ENCODE measurements at places on chromosomes 5 and 9.

DNA sequence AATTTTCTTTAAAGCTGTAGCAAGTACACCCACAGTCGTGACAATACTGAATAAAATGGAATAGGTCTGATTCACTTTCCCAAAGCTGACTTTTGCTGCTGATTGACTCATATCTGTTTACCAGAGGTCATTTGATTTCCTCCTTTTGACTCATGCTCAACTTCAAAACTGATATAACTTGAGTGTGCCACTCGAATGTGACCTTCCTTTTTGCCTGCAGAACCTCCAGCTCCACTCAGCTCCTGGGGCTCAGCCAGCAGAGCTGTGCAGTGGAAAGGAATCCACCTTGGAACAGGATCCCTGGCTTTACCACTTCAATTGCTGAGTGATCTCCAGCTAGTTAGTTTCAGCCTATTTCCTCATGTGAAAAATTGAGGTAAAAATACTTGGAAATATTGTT is 84.1 kb downstream of the FEM1C start:
- peak; percentile 74 for DNase-seq

GRCh38 chr5:114789773-114790402 is 379.8 kb downstream of the TRIM36 start:
- peak; percentile 5 for DNase-seq

DNA sequence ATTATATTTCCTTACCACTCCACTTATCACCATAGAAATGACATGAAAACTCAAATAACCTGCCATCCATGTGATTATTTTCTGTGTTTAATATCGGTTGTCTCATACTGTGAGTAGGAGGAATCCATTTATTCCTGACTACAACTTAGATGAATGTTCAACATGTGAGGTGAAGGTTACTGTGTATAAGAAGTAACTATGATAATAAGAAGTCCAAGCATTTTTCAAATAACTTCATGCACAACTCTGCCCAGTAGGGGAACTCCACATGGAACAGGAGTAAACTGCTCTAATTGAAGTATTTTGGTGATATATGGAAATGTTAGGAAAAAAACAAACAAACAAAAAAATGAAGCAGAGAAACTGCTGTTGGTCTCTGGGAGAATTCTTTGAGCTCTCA is 447.5 kb upstream of the GRIN3A start:
- no peak for DNase-seq

DNA sequence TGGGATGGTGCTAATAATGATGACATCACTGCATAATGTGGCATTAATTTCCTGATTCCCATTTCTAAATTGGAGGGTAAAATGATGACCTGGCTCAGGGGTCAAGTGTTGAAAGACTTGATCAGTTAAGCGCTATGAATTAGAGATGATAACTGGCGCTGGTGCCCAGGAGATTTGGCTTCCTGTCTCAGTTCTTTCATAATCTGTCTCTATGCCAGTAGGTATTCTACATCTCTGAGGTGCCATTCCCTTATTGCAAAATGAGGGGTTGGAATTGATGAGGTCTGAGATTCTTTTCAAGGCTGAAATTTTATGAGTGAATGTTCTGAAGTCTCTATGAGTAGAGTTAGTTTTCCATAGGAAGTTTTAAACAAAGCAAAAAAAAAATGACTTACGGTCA is 1715.1 kb upstream of the WWC1 start:
- no peak for DNase-seq

DNA sequence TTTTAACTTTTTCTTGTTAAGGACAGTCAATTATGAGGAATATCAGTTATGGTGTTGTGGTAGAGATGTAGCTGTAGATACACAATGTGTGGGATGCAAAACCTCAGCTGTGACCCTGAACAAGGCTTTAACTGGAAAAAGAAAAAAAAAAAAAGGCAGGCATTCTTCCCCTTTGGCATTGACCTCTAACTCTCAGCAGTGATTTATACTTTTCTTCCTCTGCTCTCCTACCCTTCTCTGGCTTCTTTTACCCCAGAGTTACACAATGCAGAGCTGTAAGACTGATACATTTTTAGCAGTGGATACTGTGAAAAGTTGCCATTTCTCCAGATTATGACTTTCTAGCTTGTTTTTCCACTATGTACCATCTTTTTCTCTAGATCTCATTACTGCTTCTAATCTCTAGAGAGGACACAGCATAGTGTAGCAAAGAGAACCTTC is 2.0 kb downstream of the CTNNAL1 start:
- DNase-seq, result no peak

- DNase-seq, result no peak
Observed at GRCh38 chr9:92406477-92406876, 2.1 kb upstream of the OGN start.

DNA sequence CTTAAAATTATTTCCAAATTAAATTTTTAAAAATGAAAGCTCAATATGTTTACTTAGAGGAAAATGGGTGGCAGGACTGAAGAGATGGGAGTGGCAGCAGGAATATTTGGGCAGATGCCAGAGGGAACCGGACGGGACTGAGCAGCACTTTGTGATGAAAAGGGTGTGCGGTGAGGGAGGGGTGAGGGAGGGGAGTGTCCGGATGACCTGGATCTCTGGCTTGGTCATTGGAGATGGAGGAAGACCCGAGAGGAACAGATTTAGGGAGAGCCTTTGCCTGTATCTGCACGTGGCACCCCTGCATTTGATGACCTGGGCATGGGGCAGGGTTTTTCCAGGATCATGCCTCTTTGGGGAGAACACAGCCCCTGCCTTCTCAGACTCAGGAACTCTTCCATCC is 201.1 kb upstream of the MVB12B start:
- DNase-seq, result no peak

DNA sequence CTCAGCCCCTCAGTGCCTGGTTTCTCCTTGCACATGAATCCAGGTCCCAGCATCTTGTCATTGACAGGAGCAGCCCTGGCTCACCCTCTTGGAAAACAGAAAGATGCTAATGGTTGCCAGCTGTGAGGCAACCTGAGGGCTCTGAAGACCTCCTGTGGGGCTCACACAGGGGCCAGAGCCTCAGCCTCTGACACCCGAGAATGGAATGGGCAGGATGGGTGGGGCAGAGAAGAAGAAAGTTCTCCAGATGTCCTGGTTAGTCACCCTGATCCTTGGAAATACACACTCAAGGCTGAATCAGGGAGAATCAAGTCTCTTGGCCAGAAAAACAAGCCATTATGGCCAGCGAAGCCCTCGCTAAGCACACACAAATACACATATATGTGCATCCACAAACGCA is 32.3 kb upstream of the SPATA31E1 start:
- DNase-seq, result no peak

- DNase-seq, result no peak
Observed at GRCh38 chr9:134895567-134895907, 14.9 kb downstream of the FCN2 start.
